ENCODE measurements at places on chromosomes 1 and 21.

DNA sequence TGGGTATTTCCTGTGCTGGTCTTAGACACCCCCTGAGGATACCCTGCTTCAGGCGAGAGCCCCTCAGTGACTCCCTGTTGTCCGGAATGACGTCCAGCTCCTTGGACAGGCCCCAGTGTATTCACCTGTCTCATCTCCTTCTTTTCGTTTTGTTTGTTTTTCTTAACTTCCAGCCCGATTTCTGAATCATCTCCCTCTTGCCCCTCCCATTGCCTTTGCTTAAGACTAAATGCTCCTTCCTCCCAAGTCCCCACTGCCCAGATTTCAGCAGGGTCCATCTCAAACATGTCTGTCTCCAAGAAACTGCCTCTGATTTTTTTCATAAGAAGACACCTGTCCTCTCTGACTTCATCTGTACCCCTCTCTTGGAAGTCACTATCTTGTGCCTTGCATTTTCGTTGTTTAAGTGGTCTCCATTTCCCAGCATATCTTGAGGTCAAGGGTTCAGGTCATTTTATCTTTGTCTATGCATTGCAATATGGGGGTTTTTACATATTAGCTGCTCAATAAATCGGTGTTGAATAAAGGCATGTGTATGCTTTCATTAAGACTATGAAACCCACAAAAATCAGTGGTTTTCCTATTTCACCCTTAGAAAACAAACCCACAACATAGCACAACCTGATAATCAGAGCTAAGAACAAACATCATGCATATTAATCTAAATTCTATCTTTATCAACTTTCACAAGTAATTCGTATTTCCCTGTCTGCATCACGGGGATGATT is 58.4 kb upstream of the LGALS8 start:
- DNase-seq, result no peak

DNA sequence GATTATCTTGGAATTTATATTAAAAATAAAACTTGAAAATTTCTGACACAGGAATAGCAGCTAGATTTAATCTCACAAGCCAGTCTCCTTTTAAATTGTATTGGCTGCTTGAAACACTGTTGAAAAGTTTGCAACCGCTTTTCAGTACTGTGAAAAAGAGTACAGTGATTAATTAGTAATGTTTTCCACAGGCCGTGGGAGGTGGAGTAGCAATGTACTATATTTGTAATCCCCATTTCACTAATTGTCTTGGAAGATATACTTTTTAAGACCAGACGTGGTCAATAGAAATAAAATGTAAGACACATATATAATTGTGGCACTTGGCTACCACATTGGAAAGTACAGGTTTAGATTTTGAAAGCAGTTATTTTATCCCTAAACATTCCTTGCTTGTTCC is 40.8 kb upstream of the MYOCOS start:
- no peak for DNase-seq

DNA sequence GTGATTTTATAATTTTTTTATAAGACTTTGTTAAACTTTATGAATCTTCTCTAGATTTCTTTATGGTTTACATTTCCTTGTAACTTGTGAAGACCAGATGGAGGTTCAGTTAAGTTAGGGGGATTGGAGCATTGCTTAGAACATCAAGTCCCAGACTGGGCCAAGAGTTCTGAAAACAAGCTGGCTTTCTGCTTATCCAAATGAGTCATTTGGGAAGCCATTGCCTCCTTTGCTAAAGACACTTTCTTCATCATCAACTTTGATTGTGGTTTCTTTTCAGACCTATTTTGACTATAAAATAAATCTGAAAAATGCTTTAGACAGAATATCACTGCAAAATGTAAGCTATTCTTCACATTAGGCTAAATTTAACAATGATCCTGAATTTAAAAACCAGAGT is 446.8 kb downstream of the USP25 start:
- DNase-seq, result no peak

GRCh38 chr1:117060441-117061317 is 553 bp downstream of the TTF2 start:
- peak; percentile 21 for DNase-seq

DNA sequence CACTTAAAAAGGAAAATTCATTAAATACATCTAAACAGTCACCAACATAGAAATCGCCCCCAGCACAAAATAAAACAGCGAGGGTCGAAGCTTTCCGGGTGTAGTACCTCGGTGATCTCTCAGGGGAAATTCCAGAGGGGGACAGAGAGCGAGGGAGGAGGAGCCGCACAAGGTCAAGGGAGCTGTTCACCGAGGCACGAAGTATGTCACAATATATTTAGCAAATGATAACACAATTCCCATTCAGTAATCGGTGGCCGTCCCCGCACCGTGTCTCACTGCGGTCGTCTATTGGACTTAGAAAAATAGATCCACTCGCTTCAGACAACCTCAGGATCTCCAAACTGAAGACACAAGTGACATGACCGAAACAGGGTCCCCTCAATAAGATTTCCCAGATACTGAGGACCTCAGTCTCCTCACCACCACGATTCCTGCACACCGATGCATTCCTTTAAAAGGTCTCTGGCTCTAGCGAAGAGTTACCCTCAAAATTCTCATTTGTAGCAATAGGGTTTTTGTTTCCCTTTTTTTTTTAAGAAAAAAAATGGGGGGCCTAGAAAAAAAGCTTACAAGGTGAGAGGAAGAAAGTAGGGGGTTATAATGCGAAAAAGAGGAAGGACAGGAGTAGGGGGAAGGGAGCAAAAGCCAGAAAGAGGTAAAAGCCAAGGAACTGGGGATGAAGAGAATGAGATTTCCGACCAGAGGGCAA is 1.1 kb downstream of the LPGAT1 start:
- peak; percentile 16 for DNase-seq

DNA sequence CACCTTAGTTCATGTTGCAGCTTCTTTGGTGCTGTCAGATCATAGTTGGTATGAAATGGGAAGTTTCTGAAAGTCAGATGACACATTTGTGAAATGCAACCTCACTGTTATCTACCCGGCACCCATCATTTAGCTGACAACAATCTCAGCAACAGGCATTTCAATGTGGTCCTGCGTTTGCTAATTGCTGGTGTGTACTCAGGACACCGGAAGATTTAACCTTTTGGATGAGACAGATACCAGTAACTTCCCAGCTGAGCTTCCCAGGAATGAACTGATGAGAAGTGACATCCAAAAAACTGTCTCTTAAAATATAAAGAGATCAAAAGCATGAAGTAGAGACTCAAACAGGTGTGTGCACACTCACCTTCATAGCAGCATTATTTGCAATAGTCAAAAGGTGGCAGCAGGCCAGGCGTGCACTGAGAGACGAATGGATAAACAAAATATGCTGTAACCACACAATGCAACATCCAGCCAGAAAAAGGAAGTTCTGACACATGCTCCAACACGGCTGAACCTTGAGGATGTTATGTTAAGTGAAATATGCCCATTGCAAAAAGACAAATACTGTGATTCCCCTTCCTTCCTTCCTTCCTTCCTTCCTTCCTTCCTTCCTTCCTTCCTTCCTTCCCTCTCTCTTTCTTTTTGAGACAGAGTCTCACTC is 7.9 kb upstream of the CLDN14 start:
- no peak for DNase-seq

GRCh38 chr1:214205053-214205452 is 75.9 kb upstream of the SMYD2 start:
- DNase-seq, result no peak

- no peak for DNase-seq
These were observed 36.3 kb downstream of the SMYD2 start for GRCh38 chr1:214317300-214317699.

GRCh38 chr1:155137154-155137949 is 1.7 kb downstream of the SLC50A1 start:
- no peak for DNase-seq

DNA sequence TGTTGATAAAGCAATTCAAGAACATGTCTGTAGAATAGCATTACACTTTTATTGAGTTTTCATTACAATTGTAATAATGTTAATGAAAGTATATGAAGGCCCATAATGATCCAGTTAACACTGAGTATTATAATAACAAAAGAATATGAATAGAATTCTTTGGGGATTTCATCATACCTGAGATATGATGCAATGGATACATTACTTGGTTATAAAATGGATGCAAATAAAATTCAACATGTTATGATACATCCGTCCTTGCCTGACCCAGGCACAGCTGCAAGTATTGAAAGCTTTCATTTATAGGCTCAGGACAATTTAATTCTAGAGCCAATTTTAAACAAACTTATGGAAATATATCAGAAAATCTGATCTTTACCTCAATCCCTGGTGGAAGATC is 8.2 kb upstream of the KCNA3 start:
- DNase-seq, result no peak

- no peak for DNase-seq
These were observed 2.1 kb upstream of the XKR8 start for GRCh38 chr1:27957655-27958054.

DNA sequence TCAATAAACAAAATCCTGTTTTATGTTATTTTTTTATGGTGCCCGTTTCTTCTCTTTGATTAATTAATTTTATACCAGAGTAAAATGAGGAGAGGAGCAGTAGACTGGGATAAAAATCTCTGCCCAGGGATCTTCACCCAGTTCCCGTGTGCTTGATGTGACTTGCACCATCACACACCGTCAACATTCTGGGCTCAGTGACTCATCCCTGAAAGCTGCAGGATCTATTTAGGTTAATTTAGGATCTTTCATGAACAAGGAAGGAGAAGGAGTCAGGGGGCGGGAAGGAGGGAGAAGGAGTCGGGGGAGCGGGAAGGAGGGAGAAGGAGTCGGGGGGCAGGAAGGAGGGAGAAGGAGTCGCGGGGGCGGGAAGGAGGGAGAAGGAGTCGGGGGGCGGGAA is 182.4 kb downstream of the SMYD3 start:
- no peak for DNase-seq

DNA sequence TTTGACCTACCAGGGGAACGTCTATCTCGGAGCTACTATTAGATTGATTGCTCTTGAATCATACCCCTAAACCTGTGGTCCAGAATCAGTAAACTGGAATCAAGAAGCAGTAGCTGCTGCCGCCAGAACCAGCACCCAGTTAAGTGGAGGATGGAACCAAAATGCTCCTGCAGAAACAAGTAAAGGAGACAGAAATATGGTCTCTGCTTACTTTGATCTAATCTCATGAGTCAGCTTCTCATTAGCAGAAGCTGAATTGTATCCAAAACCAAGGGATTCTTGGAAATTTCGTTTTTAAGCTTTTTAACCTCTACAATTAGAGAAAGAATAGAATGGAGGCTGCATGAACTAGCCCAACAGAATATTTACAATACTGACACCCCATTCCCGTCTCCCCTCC is 42.6 kb upstream of the PIGV start:
- DNase-seq, result no peak

GRCh38 chr1:226672339-226672762 is 66.7 kb downstream of the ITPKB start:
- no peak for DNase-seq

GRCh38 chr1:2194319-2194897 is at the start of gene FAAP20:
Gene FAAP20, minus strand, starts transcription at chr1:2194772. Its CDS starts 23 bp downstream, at chr1:2194749.
- DNase-seq, result no peak

GRCh38 chr1:50978144-50978851 is 8.3 kb downstream of the CDKN2C start:
- peak; percentile 27 for DNase-seq

GRCh38 chr1:63135174-63135512 is 187.2 kb upstream of the FOXD3 start:
- DNase-seq, result no peak

GRCh38 chr1:167126317-167126716 is 32.4 kb downstream of the STYXL2 start:
- DNase-seq, result no peak

Measured in progenitor cell of endocrine pancreas (in vitro differentiated cells).